ENCODE measurements at places on chromosomes 7 and 10.

- no peak for DNase-seq
Observed at GRCh38 chr10:131869344-131869743, 31.5 kb upstream of the PPP2R2D start.

DNA sequence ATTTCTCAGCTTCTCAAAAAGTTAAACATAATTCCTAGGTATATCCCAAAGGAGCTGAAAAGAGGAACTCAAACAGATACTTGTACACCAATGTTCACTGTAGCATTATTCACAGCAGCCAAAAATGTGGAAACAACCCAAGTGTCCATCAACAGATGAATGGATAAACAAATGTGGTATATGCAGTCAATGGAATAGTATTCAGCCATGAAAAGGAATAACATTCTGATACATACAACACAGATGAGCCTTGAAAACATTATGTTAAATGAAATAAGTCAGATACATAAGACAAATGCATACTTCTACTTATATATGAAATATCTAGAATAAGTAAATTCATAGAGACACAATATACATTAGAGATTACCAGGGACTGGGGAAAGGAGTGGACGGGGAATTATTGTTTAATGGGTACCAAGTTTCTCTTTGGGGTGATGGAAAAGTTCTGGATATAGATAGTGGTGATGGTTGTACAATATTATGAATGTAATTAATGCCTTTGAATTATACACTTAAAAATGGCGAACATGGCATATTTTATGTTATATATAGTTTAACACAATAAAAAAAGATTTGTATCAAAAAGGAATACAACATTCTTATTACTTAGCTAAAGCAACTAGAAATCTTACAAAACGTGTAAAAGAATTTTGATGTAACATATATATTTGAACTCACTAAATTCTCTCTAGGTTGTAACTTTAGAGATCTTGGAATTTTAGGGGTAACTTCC, 15.0 kb downstream of the PEX1 start:
- no peak for DNase-seq

DNA sequence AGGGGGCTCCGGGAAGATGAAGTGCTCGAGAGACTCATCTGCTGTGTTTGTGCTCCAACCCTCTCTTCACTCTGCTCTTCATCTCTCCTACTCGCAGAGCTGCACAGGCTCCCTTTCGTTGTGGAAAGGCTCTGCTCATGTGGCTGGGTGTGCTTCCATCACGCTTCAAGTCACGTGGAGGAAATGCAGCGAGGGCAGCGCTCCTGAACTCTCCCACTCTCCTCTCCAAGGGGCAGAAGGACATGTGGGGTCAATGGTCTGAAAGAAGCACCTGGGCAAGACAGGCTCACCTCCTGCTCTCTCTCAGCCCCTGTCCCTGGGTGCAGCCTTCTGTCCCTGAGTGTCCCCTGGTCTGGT, 72.6 kb downstream of the USP6NL start:
- no peak for DNase-seq

- no peak for DNase-seq
Observed at GRCh38 chr7:158388072-158388471, 199.6 kb downstream of the PTPRN2 start.

- no peak for DNase-seq
Observed at GRCh38 chr7:101891936-101892640, 74.7 kb downstream of the CUX1 start.

- DNase-seq = peak; percentile 88
Observed at GRCh38 chr10:23439452-23439960, 631 bp downstream of the OTUD1 start.

GRCh38 chr7:50184271-50184990, 91.4 kb upstream of the ZPBP start:
- DNase-seq = peak; percentile 58

- no peak for DNase-seq
Observed at GRCh38 chr10:35611750-35612149, 6.6 kb downstream of the GJD4 start.
